ENCODE measurements at places on chromosomes 12 and 14.

DNA sequence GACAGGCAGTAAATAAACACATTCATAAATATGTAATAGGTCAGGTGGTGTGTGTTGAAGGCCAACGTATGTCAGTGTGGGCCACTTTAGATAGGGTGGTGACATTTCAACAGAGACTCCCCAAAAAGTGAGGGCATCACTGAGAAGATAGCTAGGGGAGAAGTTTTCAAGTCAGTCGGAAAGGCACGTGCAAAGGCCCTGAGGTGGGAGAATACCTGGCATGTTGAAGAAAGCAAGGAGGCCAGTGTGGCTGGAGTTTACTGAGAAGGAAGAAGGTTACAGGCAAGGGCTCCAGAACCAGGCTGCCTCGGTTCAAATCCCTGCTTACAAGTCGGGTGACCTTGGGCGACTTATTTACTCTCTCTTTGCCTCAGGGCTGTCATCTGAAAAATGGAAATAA is 11.0 kb upstream of the HEBP1 start:
- no peak for DNase-seq

- DNase-seq, result no peak
Observed at GRCh38 chr12:118033902-118034301, 17.4 kb downstream of the RFC5 start.

- DNase-seq, result no peak
Observed at GRCh38 chr12:111304642-111305071, 64.2 kb downstream of the PHETA1 start.

GRCh38 chr14:32472512-32473463 is 143.7 kb downstream of the AKAP6 start:
- DNase-seq, result no peak

- DNase-seq, result peak; percentile 59
Observed at GRCh38 chr12:110079477-110080400, 31.4 kb upstream of the C12orf76 start.

- DNase-seq, result no peak
Observed at GRCh38 chr14:59829469-59830337, 40.9 kb downstream of the RTN1 start.

All from activated naive CD4-positive, alpha-beta T cell treated with anti-CD3 and anti-CD28 coated beads, Interleukin-2, amount 50 U/mL, for 72 hours (primary cell).